NCI-H1092 (cell line): ENCODE measurements at places on chromosomes 13 and 19.
A peak's percentile ranks its signal among the peaks of the same experiment; 100 is the strongest.

- no peak for DNase-seq
Measured at GRCh38 chr13:47372751-47373150, 475.9 kb upstream of the HTR2A start.

DNA sequence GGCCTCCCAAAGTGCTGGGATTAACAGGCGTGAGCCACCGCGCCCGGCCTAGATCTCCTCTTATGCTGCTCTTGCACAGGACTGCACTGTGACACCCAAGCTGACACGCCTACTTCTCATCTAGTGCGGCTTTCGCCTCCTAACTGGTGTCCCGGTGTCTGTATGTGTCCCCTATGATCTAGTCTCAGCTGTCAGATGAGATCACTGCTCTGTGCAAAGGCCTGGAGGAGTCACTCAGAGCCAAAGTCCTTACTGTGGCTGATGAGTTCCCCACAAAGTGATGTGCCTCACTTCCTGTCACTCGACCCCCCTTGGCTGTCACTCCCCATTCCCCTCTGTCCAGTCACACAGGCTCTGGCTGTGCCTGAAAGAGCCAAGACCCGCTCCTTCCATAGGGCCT lies 2.5 kb downstream of the ZNF556 start:
- DNase-seq: no peak

DNA sequence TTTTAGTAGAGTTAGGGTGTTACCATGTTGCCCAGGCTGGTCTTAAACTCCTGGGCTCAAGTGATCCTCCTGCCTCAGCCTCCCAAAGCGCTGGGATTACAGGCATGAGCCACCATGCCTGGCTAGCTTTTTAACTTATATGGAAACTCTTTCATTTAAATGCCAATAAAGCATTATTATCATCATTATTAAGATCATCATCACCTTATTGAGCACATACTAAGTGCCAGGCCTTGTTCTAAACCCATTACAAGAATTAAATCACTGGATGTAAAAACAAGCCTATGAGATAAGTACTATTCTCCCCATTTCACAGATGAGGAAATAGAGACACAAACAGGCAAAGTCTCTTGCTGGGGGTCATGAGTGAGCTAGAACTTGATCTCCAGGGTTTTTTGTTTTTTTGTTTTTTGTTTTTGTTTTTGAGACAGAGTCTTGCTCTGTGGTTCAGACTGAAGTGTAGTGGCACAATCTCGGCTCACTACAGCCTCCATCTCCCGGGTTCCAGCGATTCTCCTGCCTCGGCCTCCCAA lies 1.3 kb downstream of the GMFG start:
- DNase-seq: no peak

- no peak for DNase-seq
Measured at GRCh38 chr19:29395111-29395733, 130.6 kb upstream of the VSTM2B start.

DNA sequence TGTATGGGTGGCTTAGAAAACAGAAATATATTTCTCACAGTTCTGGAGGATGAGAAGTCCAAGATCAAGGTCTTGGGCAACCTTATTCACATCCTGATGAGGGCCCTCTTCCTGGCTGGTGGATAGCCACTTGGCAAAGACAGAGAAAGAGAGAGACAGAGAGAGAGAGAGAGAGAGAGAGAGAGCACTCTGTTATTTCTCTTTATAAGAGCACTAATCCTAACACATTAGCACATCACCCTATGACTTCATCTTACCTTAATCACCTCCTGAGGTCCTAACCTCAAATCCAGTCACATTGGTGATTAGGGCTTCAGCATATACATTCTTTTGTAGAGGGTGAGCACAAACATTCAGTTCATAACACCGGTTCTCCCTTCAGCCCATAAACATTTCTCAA lies 430.3 kb downstream of the EFNB2 start:
- DNase-seq: no peak

DNA sequence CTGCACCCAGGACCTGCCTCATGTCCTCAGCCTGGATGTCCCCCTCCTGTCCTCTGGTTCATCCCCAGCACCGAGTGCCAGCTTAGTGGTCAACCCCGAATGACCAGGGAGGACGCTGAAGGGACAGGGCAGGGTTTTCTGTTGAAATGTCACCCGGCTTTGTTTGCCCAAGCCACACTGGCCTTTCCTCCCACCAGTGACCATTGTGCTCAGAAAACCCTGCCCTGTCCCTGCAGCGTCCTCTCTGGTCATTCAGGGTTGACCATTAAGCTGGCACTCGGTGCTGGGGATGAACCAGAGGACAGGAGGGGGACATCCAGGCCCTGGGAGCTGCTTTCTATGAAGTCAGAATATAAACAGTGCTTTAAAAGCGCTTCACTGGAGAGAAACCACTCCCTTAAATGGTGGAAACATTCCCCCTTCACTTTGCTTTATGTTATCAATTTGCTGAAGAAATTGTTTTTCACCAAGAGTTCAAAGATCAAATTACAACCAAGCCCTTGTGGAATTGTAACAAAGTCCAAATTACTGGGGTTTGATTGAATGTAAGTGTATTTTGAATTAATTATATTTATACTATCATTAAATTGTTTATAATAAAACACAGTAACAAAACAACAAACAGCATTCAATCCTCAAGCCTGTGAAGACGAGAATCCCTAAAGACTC lies 21.4 kb downstream of the CARS2 start:
- DNase-seq: no peak

GRCh38 chr19:6551607-6552450 lies 21.0 kb downstream of the TNFSF9 start:
- no peak for DNase-seq

DNA sequence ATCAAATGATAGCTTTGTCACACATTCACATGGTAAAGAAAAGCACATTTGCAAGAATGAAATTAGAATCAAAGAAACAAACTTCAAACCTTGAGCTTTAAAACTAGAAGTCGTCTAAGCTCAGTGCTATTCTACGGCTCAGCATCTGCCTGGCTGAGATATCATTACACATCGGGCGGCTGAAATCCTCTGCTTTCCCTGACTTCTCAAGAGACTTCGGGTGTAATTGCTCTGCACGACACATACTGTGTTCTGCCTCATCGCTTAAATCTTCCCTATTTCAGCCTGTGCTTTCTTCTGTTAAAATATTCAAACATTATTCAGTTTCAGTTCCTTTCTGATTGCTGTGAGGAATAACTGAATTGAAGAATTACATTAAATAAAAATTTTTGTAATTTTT lies 265.3 kb downstream of the NALCN start:
- DNase-seq: no peak

DNA sequence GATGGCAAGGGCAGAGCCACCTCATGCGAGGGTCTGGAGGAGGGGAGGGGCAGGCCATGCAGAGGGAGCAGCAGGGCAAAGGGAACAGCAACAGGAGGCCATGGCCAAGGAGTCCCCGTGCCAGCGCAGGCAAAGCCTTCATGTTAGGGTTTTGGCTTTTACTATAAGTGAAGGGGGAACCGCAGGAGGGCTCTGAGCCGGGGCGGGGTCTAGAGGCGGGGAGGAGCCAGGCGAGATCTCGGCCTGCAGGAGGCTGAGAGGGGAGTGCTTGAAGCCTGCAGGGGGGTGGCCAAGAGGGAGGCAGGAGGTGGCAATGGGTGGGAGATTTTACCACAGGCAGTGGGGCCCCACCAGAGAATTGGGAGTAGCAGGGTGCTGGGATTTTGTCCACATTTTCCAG lies 6.3 kb downstream of the ARHGAP33 start:
- no peak for DNase-seq

GRCh38 chr19:49422407-49423070 lies 702 bp downstream of the PTH2 start:
- DNase-seq: peak; percentile 9

DNA sequence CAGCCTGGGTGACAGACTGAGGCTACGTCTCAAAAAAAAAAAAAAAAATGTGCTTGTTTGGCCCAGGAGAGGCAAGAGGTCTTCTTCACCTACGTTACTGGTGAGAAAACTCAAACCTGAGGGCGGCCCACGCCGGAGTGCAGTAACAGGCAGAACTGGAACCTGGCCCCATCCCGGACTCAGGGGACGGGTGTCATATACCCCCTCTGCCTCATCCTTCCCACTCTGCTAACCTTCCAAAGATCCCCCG lies 414 bp upstream of the ADAT3 start:
- no peak for DNase-seq

DNA sequence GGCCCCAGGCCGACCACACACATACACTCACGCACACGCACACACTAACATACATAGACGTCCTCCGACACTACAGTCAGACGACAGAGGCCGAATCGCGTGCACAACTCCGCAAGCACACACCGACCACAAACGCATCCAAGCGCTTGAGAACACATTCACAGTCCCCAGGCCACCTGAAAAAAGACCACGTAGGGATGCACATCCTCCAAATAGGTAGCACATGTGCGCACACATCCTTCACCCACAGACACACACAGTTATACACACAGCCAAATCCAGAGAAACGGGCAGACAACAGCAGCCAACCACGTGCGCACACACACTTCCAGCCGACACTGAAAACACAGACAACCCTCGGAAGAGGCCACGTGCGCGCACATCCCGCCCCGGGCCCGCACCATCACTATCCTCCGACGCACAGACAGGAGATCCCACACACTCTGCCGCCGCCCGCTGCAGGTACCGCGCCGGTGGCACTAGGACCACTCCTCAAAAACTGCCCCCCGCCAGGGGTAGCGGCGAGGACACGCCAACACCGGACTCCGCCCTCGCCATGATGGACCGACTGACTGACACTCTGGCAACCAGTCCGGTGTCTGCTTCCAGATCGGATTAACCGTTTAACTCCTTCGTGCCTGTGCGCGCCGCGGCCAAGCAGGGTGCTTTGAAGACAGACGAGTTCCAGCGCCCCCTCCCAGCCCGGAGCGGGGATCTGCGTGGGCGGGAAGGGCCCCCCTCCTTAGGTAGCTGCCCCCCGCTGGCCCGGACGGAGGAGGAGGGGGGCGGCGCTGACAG lies 493 bp upstream of the PDE4A start:
- no peak for DNase-seq

- DNase-seq: no peak
Measured at GRCh38 chr13:30803749-30804148, 68.4 kb downstream of the ALOX5AP start.

- no peak for DNase-seq
Measured at GRCh38 chr13:99051768-99052455, 74.0 kb upstream of the DOCK9 start.

- DNase-seq: no peak
Measured at GRCh38 chr13:79806821-79807220, 325.9 kb downstream of the NDFIP2 start.

GRCh38 chr19:31937983-31938382 lies 407.4 kb upstream of the ZNF507 start:
- no peak for DNase-seq

- DNase-seq: no peak
Measured at GRCh38 chr19:49200238-49200862, 42.8 kb downstream of the TRPM4 start.

- peak; percentile 56 for DNase-seq
Measured at GRCh38 chr19:3163230-3163886, 15.2 kb upstream of the S1PR4 start.
